Putamen (tissue), 1 donor: ENCODE measurements at places on chromosomes 4 and X.

GRCh38 chr4:130147641-130148040 is 1051.7 kb downstream of the C4orf33 start:
- peak; percentile 26 for DNase-seq

DNA sequence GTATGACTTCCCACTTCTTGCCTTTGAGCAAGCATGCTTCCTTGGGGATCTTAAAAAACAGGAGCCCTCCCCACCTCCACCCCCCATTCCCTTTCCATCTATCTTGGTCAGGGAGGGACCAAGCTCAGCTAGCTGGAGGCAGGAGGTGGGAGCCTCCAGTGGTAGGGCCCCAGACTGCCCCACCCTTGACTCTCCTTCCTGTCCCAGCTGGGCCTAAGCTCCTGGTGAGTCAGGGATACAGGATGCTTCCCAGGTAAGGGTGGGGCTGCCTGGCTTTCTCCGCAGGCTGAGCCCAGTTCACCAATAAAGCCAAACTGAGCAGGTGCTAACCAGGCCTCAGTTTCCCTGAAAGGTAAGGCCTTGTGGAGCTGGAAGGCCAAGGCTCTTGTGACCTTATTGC is 15.2 kb downstream of the EFNB1 start:
- no peak for DNase-seq

DNA sequence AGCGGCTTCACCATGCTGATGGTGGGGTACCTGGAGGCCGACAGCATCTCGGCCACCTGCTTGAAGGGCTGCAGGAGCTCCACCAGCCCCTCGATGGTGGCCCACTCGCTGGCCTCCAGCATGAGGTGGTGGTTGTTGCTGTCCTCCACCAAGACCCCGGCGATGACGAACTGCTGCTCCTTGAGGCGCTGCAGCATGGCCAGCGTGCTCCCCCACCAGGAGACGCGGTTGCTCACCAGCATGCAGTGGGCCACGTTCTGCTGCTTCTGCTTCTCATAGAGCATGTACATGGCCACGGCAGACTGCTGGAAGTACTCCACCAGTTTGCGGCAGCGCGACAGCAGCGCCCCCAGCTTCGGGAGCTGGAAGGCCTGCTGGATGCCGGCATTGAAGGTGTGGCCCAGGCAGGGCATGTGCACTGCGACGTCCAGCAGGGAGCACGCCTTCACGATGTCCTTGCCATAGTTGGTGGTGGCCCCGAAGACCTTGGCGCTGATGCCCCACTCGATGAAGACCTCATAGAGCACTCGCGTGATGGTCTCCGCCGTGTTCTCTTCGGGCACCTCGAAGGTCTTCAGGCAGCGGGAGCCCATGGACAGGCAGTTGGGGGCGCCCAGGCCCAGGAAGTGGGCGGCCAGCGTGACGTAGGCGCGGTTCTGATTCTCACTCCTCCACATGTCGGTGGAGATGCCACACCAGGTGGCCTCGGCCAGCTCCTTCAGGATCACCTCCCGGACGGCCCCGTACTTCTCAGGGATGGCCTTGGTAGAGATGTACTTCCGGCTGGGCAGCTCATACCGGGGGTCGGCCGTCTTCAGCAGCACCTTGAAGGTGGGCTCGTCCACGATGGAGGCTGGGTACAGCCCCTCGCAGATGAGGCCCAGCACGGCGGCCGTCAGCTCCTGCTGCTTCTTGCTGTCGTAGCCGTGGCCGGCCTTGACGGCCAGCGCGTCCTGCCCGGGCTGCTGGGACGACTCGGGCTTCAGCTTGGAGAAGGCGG is 11.0 kb downstream of the DHRSX start:
- no peak for DNase-seq

GRCh38 chr4:48347282-48347921 is 6.1 kb downstream of the SLAIN2 start:
- no peak for DNase-seq

DNA sequence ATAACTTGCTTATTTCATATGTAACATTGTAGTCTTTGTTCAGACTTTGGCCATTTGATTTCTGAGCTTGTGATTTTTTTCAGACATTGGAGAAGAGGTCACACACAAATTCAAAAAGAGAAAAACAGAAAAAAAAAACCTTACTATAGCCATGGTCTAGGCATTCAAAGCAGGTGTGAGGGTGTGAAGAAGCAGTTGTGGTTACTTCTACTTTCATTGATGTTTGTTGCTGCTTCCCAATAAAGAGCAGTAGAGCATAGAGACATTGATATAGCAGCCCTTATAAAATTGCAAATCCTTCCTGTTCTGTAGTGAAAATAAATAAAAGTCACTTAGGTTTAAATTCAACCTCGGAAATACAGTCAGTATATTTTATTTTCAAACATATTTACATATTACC is 671.6 kb downstream of the GRXCR1 start:
- no peak for DNase-seq

GRCh38 chr4:74133786-74134499 is 24.0 kb upstream of the MTHFD2L start:
- peak; percentile 68 for DNase-seq

DNA sequence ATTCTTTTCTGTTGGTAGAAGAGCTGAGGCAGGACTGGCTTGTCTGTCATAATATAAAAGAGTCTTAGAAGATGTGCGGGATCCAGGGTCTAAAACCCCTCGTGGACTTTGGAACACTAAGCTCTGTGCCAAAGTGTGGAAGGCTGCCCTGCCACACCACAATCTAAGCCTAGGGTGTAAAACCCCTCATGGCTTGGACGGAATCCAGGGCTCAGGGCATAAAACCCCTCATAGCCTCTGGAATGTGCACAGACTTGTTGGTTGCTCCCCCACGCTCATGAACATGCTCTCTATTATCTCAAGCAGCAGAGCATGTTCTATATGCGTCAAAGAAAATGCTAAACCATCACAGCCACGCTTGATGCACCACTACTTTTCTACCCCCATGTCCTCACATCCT is 483.6 kb downstream of the GABRG1 start:
- no peak for DNase-seq

- no peak for DNase-seq
Observed at GRCh38 chrX:34218063-34218462, 85.9 kb upstream of the FAM47A start.

DNA sequence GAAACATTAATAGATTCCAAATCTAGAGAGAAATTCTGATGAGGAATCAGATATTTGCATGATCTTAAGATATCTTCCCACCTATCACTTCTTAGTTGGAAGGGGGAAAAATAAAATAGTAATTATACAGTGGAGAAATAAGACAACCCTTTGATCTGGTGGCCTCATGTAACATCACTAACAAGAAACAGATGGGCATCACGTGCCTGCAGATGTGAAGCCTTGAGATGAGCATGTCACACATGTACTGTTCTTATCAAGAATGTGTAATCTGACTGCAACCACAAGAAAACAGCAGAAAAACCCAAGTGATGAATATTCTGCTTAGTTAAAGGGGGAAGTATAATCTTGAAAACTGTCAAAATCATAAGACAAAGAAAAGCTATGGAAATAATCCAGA is 31.4 kb upstream of the NKX6-1 start:
- no peak for DNase-seq

GRCh38 chrX:105117621-105118020 is 102.9 kb downstream of the TEX13A start:
- no peak for DNase-seq

- DNase-seq = no peak
Observed at GRCh38 chr4:56698329-56698728, 17.2 kb upstream of the HOPX start.

DNA sequence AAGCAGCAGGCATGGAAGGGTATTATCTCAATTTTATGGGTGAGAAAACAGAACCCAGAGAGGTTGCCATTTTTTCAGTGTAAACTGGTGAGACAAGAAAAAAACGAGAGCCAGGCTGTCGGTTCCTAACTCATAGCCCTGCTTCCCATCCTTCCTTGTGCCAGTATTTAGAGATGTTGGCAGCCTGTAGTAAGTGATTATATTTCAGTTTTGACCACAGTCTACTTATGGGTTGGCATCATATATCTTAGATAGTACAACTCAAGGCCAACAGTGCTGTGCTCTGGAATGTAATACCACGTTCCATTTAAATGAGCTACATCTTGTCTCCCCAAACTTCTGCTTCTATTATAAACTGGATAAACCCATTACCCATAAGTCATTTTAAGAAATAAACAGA is 40.8 kb downstream of the XK start:
- no peak for DNase-seq
